ENCODE measurements at places on chromosomes 6 and 20. TPM values are rescaled to one million over a fixed set of nuclear protein-coding genes. Genes with fewer than 3 reads are reported as not detected.

The EEF1A2 gene
- total RNA-seq, result not detected

The SOX18 gene
- total RNA-seq, result not detected

The DDRGK1 gene
- 42.3 TPM for total RNA-seq

The HDGFL1 gene
- not detected for total RNA-seq

The PI16 gene
- not detected for total RNA-seq

The DLK2 gene
- 28.4 TPM for total RNA-seq

The RIPOR2 gene
- total RNA-seq, result not detected

The ULBP3 gene
- total RNA-seq, result 7.0 TPM

The TREM1 gene
- not detected for total RNA-seq

The LTA gene
- total RNA-seq, result not detected

The GGTLC1 gene
- total RNA-seq, result not detected

The GABRR2 gene
- not detected for total RNA-seq

The RAMACL gene
- 0.17 TPM for total RNA-seq

The PAX1 gene
- not detected for total RNA-seq

The DAAM2 gene
- 0.04 TPM for total RNA-seq

The C6orf163 gene
- total RNA-seq, result 0.92 TPM

DNA sequence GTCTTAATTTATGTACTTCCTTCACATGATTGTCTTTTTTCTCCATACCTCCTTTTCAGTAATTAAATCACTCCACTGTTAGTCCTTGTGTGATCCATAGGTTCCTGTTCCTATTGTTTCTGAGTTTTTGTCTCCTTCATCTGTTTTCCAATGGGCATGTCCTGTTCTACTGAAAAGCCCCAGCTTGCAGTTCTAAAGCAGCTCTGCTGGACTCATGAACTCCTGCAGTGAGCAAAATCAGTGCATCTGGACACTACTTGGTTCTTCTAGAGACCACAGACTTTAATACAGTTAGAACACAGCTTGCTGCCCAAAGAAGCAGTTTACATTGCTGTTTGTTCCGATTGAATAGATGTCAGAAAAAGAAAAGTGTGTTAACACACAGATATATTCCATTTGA, 593.3 kb upstream of the HS3ST5 start:
- DNase-seq, result no peak

- no peak for DNase-seq
These were observed 58.5 kb downstream of the CDK19 start for GRCh38 chr6:110756817-110757216.

DNA sequence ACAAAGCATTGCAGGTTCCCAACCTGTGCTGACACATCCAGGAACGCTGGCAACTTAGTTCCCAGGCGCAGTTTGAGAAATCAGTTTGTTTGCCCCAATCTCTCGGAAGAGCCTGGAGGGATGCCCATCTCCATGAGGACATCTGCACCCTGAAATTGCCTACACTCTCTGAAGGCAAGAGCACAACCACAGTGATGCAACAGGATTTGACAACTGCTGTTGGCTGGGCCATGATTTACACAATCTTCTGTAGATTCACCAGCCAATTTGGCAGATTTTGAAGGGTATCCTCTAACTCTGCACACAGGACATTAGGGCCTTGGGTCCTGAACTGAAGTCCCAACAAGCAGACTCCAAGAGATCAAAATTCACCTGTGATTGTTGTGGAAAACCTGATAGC, 3.4 kb downstream of the APMAP start:
- no peak for DNase-seq

DNA sequence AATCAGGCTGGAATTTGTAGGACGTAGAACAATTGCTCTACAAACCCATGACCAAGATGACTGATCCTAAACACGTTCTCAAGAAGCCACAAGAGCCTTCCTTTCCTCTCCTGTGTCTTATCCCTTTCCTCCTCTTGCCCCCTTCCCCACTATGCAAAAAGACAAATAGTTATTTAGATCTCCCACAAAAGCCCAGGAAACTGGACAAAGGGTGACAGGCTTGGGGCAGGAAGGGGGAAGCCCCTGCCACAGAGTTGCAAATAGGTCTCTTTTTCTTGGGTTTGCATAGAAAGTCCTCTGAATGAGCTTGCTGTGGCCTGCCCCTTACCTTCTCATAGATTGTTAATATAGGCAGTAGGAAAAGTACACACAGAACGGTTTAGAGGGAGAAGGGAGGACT, 377.1 kb upstream of the BTBD3 start:
- no peak for DNase-seq

GRCh38 chr6:63634630-63635029, 972 bp upstream of the PHF3 start:
- DNase-seq, result no peak

DNA sequence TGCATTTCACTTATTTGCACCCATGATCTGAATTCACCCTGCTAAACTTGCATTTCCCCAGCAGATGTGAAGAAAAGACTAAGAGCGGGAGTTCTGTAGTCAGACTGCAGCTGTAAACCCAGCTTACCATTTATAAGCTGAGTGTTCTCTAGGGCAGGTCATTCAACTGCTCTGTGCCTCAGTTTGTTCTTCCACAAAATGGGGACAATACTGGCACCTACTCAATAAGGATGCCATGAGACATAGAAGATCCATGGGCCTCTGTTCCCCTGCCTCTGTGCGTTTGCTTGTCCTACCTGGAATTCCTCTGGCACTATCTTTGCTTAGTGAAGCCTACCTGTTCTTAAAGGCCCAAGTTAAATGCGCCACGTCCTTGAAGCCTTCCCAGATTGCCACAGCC, 12.2 kb upstream of the MDFI start:
- no peak for DNase-seq

GRCh38 chr20:17896771-17897369, 71.7 kb downstream of the SNX5 start:
- DNase-seq, result no peak

DNA sequence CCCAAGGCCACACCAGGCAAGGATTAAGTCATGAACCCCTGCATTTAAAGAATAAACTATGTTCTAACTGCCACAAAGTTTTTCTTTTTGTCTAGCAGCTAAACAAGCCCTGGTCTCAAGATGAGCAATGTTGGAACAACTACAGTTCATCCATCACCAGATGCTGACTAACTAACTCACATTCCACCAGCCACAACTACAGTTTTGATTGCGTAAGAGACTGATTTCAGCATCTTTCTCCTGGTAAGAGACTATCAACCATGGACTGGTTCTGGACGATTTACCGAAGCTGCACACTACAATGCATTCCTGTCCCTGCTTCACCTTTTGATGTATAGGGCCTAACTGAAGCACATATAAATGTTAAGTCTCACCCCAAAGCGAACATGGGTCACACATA, 43.0 kb downstream of the F13A1 start:
- DNase-seq, result no peak

DNA sequence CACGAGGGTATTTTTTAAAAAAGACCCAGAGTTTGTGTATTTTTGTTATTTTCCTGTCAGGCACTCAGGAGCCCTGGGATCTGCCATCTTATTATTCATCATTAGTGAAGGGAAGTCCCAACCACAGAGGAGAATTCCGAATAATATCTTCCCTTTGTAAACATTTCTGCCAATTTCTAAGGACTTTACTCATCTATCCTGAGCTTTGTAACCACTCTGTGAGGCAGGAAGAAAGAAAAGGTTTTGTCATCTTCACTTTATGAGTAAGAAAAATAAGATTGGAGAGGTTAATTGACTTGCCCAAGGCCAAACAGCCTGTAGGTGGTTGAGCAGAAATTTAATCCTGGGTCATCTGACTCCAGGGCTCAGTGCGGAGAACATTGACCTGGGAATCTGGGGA, 23.0 kb upstream of the IYD start:
- DNase-seq, result peak; percentile 74

DNA sequence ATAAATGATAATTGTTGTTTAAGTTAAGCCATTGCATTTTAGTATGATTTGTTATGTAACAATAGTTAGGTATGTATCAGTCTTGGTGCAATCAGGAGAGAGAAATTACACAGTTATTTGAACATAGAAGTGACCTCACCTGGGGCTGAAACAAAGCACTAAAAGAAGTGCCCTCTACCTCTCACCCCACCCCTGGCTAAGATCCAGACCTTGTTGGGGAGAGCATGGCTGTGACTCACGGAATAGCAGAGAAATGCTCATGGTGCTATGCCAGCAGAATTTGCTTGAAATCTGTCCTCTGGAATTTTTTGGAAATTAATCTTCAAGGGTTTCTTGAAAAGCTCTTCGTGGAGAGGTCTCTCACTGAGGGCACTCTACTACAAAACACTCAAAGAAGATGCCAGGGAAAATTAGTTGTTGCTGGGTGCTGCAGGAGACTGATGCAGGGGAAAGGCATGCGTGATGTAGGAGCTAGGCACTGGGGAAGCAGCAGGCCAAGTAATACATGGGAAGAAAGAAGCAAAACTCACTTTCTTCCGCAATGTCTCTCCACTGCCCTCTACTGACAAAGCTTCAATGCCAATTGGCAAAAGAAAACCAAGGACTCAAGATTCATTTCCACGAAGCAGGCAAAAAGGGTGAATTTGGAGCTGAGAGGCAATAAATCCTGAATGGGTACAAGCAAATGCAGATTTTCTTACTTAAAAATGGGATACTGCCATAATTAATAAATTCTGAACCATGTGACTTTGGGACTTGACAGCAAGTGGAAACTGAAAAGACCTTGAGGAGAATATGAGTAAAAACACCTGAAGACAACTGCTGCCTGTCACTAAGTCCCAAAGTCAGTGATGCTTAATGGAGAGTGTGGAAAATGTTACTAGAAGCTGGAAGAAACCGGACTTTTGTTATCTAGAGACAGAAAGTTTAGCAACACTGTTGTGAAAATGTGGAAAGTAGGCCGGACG, 136.3 kb upstream of the ZNF184 start:
- peak; percentile 92 for DNase-seq

GRCh38 chr20:13147971-13148370, 73.1 kb upstream of the ISM1 start:
- no peak for DNase-seq

GRCh38 chr6:56288347-56288746, 41.0 kb upstream of the COL21A1 start:
- no peak for DNase-seq

GRCh38 chr6:97450087-97450486, 167.1 kb upstream of the MMS22L start:
- no peak for DNase-seq

GRCh38 chr20:57350081-57350710, 859 bp upstream of the RAE1 start:
- DNase-seq, result no peak

DNA sequence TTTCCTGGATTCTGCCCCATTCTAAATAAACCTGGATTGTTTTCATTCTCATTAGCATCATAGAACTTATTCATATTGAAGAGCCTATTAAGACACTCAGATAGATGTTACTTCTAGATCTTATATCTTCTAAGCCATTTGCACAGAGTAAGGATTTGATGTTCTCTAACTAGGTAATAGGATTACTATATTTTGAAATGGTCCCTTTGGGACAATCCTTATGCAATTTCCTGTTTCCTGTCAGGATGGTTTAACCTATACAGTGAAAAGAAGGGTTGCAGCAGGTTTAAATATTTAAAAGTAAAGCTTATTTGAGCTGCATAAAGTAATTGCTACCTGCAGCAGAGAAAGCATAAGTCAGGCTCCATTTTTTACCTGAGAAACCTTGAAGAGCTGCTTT, 860.1 kb downstream of the TFAP2A start:
- no peak for DNase-seq

GRCh38 chr6:88698661-88699060, 264.8 kb downstream of the RNGTT start:
- DNase-seq, result no peak

DNA sequence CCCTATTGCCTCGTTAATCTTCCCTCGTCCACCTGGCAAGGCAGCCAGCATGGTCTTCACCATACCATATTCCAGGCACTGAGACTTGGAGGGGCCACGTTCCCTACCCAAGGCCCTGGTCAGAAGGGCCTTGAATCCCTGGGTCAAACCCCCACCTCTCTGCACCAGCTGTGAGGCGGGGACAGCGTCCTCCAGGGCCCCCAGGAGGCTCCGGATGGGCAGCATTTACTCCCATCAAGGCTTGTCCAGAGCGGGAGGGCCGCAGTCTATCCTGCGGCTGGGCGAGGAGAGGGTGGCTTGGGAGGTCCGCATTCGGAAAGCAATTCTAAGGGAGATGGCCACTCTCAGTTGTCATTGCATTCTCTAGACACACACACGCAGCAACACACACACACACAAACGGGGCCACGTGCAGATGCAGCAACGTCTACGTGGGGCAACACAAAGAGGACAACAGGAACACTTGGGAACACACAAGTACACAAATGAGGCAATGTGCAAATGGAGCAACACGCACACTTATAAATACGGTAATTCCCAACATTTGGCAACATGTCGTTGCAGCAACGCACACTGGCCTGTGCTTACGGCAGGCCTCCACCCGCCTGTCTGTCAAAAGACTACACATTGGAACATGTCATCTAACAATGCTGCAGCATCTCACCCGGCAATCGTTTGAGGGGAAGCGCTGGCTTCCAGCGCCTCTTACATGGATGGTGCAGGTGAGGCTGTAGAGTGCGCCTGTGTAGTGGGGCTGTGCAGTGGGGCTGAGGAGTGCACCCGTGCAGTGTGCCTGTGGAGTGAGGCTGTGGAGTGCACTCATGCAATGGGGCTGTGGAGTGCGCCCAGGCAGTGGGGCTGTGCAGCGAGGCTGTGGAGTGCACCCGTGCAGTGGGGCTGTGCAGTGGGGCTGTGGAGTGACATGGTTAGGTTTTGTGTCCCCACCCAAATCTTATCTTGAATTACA, 12.9 kb upstream of the NTSR1 start:
- no peak for DNase-seq

- peak; percentile 98 for DNase-seq
These were observed 30.0 kb upstream of the AKIRIN2 start for GRCh38 chr6:87731818-87732661.

- DNase-seq, result no peak
These were observed 80.9 kb upstream of the SRSF6 start for GRCh38 chr20:43376831-43377230.

- DNase-seq, result no peak
These were observed 169.4 kb upstream of the JAG1 start for GRCh38 chr20:10843146-10843711.

DNA sequence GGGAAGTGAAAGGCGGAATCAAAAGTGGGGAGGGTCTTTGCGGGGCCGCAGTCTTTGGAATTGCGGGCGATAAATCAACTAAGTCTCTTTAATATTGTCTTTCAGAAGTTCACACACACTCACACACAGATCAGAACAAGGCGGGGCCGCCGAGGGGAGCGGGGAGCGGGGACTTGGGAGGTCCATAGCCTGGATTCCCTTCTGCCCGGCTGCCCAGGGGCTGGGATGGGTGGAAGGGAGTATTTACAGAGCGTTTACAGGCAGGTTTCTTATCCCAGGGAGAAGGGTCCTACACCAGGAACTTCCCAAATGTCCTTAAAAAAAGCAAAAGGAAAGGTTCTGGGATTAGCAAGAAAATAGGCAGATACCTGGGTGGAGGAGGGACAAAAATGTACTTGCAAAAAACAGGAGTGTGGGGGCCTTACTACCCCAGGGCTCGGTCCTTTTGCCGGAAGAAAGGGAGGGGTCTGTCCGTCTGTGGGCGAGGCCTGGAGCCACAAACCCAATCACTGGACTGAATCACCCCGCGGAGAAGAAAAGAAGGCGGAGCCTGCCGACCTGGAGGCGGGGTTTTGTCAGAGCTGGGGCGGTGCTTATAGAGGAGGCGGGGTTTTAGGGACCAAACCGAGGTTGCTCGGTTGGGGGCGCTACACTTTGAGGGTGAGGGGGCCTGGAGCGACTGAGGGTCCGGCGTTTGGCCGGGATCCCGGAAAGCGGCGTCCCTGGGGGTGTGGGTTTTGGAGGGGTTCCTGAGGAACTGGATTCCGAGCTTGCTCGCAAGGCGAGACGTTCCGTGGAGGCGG, 3.2 kb downstream of the PRRT1 start:
- DNase-seq, result peak; percentile 33

- peak; percentile 64 for DNase-seq
These were observed 30.3 kb downstream of the AK9 start for GRCh38 chr6:109660526-109661320.

GRCh38 chr6:113626475-113626874, 230.7 kb upstream of the MARCKS start:
- no peak for DNase-seq
